Suppressor macrophage treated with lipopolysaccharide for 1 hour (primary cell): ENCODE measurements at places on chromosomes 2 and 18.

GRCh38 chr2:219570194-219570923 lies 980 bp downstream of the OBSL1 start:
- DNase-seq, result no peak

- DNase-seq, result peak; percentile 29
These were observed 17.6 kb downstream of the SLC39A10 start for GRCh38 chr2:195674491-195675221.

GRCh38 chr2:177353187-177353478 lies 39.4 kb upstream of the AGPS start:
- DNase-seq, result no peak

DNA sequence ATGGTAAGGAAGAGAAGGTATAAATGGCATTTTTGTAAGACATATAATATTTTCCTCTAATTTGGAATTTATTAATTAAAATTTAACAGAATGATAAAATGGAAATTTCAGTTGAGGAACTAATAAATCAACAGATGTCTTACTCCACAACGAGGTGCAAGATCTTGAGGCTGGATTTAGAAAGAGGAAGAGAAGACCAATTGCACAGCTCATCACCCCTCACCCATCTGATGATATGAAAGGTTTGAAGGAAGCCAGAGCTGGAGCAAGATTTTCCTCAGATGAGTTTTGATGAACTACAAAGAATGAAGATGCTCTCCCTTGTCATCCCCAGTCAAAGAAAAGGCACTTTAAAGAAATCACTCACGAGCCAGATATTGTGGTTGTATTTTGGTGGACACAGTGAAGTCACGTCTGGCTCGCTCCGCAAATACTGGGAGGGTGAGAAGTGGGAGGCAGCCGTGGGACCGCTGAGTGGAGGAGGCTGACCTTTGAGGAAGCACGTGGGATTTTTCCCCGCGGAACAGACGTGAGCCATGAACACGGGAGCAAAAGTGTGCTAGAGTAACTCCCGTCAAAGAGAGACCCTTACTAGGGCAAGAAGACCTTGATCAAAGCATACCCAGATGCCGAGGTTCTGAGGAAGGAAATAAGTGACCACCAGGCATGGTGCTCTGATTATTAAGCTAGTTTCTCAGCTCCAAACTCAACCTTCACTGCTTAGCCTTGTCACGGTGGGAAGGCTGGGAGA lies 511.4 kb downstream of the RNF144A start:
- DNase-seq, result peak; percentile 45

DNA sequence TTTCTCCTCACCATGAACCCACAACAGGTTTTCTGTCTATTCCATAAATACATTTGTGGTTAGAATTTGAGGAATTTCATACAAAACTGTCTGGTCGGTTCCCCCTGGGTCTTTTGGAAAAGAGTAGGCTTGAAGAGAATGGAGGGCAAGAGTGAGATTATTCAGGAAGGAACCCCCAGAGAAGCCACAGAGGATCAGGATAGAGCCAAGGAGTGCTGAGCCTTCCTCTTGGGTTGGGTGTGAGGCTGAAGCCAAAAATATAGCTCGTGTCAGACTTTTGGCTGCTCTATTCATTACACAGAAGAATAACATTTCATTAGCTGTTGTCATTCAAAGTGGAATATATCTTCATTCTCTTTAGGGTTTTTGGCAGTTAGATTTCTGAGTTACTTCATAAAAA lies 45.9 kb upstream of the YES1 start:
- DNase-seq, result no peak

GRCh38 chr2:64604155-64604554 lies 49.6 kb downstream of the SERTAD2 start:
- no peak for DNase-seq
